Caki2 (cell line): ENCODE measurements at places on chromosomes 4 and X. TPM values are rescaled to one million over a fixed set of nuclear protein-coding genes. Genes with fewer than 3 reads are reported as not detected.

The CYSLTR1 gene
- total RNA-seq: not detected in 2 replicates

The DIPK2B gene
- total RNA-seq: not detected in 2 replicates

The HS6ST2 gene
- 1.1 and 3.5 TPM in 2 replicates for total RNA-seq

The TMSB15A gene
- not detected in 2 replicates for total RNA-seq

The HSD17B13 gene
- total RNA-seq: 0.43 TPM in 1 of 2 replicates, not detected in the other

The CXorf65 gene
- total RNA-seq: not detected in 2 replicates

The CT45A1 gene
- not detected in 2 replicates for total RNA-seq

The MAGEA10 gene
- not detected in 2 replicates for total RNA-seq

The SPATA4 gene
- total RNA-seq: not detected in 2 replicates

The SLIT2 gene
- total RNA-seq: 0.07 and 0.78 TPM in 2 replicates

The FOXP3 gene
- total RNA-seq: not detected in 2 replicates

The UGT2B11 gene
- not detected in 2 replicates for total RNA-seq

The FAM149A gene
- 44.2 and 47.7 TPM in 2 replicates for total RNA-seq

The XAGE2 gene
- total RNA-seq: not detected in 2 replicates

The SPANXA2 gene
- not detected in 2 replicates for total RNA-seq

The SH3BGRL gene
- 42.4 and 44.3 TPM in 2 replicates for total RNA-seq

The SSX4B gene
- total RNA-seq: not detected in 2 replicates

The GATA1 gene
- not detected in 2 replicates for total RNA-seq

The GC gene
- total RNA-seq: not detected in 2 replicates

The TMEM47 gene
- 0.51 and 0.52 TPM in 2 replicates for total RNA-seq

The DDX53 gene
- total RNA-seq: not detected in 2 replicates

The DCAF4L1 gene
- 0.06 TPM in 1 of 2 replicates, not detected in the other for total RNA-seq

The CTAG2 gene
- total RNA-seq: not detected in 2 replicates

The LRP2BP gene
- 0.14 TPM in 1 of 2 replicates, not detected in the other for total RNA-seq

The PDZD4 gene
- 4.3 and 8.5 TPM in 2 replicates for total RNA-seq

The FRMD7 gene
- not detected in 2 replicates for total RNA-seq

The SYNPO2 gene
- total RNA-seq: not detected in 2 replicates

The OCIAD2 gene
- 244 and 266 TPM in 2 replicates for total RNA-seq

The MAGEA9B gene
- total RNA-seq: not detected in 2 replicates

The GRID2 gene
- not detected in 2 replicates for total RNA-seq

The NAP1L5 gene
- total RNA-seq: not detected in 2 replicates

The POLN gene
- total RNA-seq: 0.10 and 0.58 TPM in 2 replicates
